Daoy (cell line): ENCODE measurements at places on chromosomes 7 and 10. TPM values are rescaled to one million over a fixed set of nuclear protein-coding genes. Genes with fewer than 3 reads are reported as not detected.

ZNF425 gene
- total RNA-seq = 1.3 and 1.4 TPM in 2 replicates

NYAP1 gene
- total RNA-seq = 0.06 TPM in 1 of 2 replicates, not detected in the other

LEP gene
- not detected in 2 replicates for total RNA-seq

CLCN1 gene
- total RNA-seq = 0.23 TPM in 1 of 2 replicates, not detected in the other

DNA sequence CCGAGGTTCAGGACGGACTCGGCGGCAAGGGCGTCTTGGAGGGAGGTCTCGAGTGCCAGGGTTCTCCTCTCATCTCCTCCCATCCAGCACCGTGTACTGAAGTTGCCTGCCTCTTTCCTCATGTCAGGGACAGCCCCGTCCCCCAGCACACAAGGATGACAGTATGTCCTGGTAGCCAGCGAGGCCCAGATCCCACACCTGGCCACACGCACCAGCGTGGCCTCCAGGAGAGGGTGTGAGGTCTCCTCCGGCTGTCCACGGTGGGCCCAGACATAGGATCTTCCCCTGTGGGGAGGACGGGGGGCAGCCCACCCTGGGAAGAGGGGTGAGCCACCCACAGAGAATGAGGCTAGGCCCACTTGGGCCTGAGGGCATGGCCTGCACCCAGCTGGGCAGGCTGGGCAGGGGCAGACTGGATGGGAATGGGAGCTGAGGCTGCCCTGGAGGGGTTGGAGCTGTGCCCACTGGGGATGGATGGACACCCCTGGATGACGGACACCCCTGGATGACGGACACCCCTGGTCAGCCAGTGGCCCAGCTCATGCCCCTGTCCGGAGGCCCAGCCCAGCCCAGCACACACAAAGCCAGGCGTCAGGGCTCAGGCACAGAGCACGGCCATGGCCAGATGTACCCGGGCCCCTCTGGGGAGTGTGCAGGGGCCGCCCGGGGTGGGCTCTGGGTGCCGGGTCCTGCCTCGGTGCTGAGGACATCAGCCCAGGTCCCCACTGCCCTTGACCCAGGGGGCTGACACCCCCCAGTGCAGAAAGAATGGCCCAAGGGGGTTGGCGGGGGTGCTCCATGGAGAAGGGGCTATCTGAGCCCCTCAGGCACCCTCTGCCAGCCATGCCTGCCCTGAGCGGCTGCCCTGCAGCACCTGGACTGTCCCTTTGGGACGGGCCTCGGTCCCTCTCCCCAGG, 30.9 kb upstream of the CFAP46 start:
- no peak for DNase-seq

GRCh38 chr7:46930366-46930765, 651.5 kb downstream of the TNS3 start:
- peak; percentile 95 for DNase-seq

- peak; percentile 27 for DNase-seq
These were observed 3.6 kb downstream of the VAX1 start for GRCh38 chr10:117134306-117135025.

- peak; percentile 67 for DNase-seq
These were observed 152.0 kb downstream of the SVIL start for GRCh38 chr10:29482591-29483431.

DNA sequence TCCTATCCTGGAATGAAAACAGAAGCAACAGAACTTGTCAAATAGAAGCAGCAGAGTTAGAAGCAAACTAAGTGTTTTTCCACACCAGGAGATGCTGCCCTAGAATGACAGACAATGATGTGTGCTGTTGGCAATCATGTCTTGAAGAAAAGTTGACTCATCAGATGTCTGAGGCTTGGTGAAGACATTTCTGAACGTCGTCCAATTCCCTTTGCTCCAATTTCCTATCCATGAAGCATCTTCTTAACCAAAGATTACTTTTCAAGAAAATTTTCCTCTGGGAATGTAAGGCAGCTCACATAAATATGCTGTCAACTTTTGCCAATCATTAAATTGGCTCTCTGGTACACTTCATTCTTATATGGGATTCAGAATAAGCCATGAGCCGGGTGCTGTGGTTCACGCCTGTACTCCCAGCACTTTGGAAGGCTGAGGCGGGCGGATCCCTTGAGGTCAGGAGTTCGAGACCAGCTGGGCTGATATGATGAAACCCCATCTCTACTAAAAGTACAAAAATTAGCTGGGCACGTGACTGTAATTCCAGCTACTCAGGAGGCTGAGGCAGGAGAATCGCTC, 34.6 kb downstream of the MALSU1 start:
- DNase-seq = peak; percentile 92

DNA sequence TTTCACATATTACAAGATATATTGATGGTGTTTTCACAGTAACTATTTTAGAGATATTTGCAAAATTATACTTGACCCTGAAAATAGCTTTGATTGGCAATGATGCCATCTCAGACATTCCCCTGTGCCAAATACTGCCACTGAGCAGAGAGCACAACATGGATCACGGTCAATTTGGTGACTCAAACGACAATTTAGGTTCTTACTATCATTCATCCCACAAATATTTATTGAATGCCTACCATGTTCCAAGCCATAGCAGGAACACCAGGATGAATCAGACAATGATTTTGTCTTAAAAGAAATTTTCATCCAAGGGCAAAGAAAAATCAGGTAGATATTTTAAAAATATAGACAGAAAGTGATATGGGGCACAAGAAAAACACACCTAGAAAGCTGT, 153.2 kb upstream of the ADO start:
- no peak for DNase-seq

DNA sequence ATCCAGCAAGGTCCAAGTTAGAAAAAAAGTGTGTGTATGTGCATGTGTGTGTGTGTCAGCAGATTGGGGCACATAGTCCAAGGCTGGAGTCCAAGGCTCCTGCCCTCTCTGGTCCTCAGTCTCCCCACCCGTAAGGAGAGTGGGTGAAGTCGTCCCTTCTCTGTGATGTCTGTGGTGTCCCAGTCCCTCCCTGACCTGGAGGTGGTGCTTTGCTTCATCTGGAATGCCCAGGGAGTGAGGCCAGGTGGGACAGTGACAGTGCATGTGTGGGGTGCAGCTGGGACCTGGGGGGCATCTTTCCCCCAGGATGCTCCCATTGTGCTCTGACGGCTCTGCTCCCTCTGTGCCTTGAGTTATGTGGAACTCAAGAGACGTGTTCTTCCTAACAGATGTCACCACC, 18.0 kb downstream of the AQP1 start:
- DNase-seq = no peak

DNA sequence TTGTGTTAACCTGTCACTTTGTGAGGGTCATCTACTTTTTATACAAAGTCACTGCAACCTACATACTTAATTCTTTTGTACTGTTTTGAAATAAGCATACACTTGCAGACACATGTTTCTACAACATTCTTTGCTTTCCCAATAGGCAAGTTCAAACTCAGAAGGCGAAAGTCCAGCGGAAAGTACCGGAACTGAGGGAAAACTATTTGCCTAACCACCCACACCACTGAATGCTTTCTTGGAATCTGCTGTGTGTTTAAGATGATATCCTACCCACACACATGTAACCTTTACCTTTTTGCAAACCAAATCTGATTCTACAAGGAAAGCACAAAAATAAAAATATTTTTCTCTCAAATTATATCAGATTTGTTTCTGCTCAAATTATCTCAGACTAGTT, 139.4 kb upstream of the AGR3 start:
- no peak for DNase-seq

- no peak for DNase-seq
These were observed 201.5 kb upstream of the GPR26 start for GRCh38 chr10:123464430-123465323.

- DNase-seq = peak; percentile 52
These were observed 56.8 kb downstream of the BBS9 start for GRCh38 chr7:33186192-33186591.

DNA sequence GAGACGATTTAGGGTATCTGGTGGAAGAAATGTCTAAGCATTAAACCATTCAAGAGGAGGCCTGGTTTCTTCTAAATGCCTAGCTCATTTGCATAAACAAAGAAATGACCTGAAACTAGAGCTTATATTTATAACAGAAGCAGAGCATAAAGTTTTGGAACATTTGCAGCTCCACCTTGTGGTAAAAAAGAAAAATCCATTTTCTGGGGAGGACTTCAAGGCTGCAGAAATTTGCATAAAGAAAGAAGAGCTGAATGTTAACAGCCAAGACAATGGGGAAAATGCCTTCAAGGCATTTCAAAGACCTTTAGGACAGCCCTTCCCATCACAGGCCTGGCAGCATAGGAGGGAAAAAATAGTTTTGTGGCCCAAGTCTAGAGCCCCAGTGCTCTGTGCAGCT, 362.0 kb downstream of the ZNF248 start:
- no peak for DNase-seq

- peak; percentile 2 for DNase-seq
These were observed 37.7 kb upstream of the MINDY3 start for GRCh38 chr10:15898046-15898445.

DNA sequence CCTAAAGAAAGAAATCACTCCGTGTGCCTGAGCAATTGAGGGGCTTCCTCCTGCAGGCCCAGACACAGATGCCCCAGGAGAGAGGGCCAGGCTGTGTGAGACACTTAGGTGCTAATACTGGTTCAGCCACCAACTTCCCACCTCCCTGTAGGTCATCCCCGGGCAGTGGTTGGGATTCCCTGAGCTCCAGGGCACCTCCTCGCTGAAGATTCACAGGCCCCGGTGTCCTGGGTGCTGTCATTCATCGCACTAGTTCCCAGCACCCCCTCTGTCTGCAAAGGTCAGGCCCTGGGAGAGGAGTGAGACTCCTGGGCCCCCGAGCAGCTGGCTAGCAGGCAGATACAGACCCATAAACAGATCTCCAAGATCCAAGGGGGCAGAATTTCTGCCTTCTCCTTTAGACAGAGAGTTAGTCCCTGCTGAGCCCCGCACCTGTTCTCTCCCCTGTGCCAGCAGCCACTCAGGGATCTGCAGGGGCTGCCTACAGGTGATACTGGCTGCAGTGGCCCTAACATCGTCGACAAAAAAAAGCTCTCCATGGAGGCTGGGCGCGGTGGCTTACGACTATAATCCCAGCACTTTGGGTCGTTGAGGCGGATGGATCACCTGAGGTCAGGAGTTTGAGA, 38.2 kb upstream of the GTF2I start:
- DNase-seq = no peak

DNA sequence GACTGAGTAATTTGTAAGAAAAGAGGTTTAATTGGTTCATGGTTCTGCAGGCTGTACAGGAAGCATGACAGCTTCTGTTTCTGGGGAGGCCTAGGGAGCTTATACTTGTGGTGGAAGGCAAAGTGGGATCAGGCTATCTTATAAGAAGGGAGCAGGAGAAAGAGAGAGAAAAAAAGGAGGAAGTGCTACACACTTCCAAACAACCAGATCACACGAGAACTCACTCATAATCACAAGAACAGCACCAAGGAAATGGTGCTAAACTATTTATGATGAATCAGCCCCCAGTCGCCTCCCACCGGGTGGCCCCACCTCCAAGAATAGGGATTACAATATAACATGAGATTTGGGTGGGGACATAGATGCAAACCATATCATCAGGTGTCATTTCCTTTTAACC, 89.1 kb upstream of the KCNMA1 start:
- DNase-seq = no peak

DNA sequence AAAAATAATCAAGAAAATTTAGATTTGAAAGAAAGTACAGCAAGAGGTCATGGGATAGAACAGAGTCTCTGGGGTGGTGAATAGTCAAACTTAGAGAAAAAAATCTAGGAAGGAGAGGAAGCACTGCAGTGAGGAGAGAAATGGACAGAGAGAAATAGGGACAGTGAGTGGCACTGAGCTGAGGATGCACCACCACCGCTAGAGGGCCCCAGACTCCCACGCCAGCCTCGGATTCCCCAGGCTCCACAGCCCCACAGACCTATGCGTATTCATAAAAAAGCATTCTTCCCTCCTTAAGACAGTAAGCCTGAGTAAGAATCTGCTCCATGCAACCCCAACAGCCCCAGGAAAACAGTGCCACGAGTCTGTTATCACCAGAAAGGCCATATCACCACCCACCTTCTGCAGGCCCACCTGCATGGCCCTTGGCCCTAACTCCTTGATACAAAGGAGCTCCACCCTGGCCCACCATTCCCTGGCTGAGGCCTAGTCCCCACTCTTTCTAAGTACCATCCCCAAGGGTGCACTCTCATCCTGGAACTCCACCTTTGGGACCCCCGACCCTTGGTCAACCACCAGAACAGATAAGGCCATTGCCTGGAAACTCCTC, 91.0 kb downstream of the ALOX5 start:
- DNase-seq = peak; percentile 63

DNA sequence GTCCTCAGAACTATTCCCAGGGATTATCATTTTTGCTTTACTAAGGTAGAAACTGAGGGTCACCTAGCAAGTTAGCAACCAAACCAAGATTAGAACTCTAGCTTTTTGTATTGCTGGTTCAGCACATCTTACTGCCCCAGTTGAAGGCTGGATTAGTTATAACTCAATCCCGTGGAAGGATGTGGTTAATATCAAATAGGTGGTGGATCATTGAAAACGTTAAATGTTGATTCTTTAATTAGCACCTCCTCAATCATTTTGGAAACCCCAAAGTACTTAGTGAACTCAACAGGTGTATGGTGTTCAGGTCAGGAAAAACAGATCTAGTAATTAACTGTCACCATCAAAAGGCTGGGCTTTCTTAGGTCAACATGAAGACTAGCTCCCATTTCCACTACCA, 152.4 kb downstream of the ARID5B start:
- no peak for DNase-seq

- DNase-seq = peak; percentile 82
These were observed 21.7 kb upstream of the MALSU1 start for GRCh38 chr7:23277359-23277989.

DNA sequence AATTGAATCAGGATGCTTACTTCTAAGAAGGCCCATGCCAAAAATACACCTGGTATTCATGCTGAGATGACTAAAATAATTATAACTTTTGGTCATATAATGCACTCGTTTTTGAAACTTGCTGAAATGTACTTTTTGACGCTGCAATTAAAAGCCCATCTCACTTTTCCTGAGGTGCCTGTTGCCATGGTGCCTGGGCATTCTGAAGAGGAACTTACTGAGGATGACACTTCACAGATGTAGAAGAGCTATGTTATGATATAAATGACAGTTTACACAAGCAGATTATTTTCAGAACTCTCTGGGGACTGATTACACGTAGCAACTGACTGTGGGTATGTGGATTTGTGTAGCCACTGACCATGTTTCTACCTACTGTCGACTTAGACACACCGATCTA, 182.4 kb downstream of the TPK1 start:
- DNase-seq = no peak

GRCh38 chr7:99386584-99387238, 12.2 kb downstream of the ARPC1B start:
- peak; percentile 69 for DNase-seq

GRCh38 chr10:101114646-101115045, 16.5 kb upstream of the TLX1 start:
- no peak for DNase-seq

DNA sequence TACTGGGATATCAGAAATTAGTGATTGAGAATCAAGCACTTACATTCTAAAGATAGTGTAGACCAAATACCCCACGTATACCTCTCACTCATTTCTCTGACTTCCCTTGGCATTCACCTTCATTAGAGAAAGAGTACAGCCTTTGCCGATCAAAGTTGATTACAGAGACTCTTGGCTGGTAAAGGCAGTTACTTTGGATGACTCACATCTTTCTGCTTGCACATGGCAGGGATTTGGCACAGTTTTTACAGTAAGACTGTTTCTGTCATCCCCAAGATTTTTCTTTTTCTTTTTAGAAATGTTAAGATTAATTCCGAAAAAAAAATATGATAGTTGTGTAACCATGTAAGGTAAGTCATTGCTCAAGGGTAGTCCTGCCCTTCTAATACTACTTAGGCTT, 143.0 kb downstream of the TSPAN12 start:
- DNase-seq = peak; percentile 48

GRCh38 chr10:85600744-85601081, 765.9 kb downstream of the GRID1 start:
- no peak for DNase-seq

- peak; percentile 42 for DNase-seq
These were observed 308.7 kb downstream of the DNAJB6 start for GRCh38 chr7:157645539-157645938.
